ENCODE measurements at places on chromosomes 6 and 20. TPM values are rescaled to one million over a fixed set of nuclear protein-coding genes. Genes with fewer than 3 reads are reported as not detected.
A peak's percentile ranks its signal among the peaks of the same experiment; 100 is the strongest.

GRCh38 chr20:58056921-58057686 lies 171.3 kb downstream of the ANKRD60 start:
- DNase-seq: no peak

DNA sequence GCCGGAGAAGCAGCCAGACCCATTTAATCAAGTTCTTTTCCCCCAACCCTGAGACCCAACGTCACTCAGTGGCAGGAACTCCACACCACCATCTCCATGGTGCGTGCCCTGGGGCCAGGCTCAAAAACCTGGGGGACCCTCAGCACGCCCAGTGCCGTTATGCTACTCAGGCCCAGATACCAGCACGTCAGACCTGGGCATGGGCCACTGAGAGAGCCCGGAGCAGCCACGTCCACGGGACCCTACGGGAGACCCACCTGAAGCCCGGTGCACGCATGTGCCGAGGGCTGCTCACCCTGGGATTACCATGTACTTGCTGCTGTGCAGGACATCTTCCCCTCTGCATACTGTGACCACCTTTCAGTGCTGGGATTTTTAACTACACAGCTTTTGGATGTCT lies 13.8 kb downstream of the SLC2A4RG start:
- no peak for DNase-seq

DNA sequence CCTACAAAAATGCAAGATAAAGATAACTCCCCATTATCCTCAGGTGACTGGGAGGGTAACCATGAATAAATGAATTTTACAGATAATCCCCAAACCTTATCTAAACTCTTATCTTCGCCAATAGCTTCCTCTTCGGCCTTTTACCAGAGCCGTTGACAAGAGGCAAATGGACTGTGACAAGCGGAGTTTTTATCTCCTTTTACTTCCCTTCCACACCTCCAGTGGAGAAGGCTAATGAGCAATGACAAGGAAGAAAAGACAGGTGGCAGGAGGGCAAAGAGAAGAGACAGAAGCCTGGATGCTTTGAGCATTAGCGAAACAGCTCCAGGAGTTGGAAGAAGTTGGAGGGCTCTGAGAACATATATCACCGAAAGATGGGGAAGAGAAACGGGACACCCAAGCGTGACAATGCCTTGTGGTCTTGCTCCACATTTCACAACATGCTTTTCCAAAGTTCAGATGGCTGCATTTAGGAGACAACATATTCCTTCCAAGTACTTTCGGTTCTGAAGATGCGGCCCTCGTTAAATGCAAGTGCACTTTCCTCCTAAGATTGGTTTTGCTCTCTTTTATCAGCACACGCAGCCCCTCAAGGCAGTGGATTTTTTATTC lies 69.2 kb downstream of the PRDM1 start:
- no peak for DNase-seq

- no peak for DNase-seq
These were observed 28.3 kb downstream of the GLP1R start for GRCh38 chr6:39076623-39077535.

GRCh38 chr6:169174516-169175359 lies 78.9 kb downstream of the THBS2 start:
- no peak for DNase-seq

GRCh38 chr20:57481281-57481711 lies 43.6 kb downstream of the CTCFL start:
- no peak for DNase-seq

DNA sequence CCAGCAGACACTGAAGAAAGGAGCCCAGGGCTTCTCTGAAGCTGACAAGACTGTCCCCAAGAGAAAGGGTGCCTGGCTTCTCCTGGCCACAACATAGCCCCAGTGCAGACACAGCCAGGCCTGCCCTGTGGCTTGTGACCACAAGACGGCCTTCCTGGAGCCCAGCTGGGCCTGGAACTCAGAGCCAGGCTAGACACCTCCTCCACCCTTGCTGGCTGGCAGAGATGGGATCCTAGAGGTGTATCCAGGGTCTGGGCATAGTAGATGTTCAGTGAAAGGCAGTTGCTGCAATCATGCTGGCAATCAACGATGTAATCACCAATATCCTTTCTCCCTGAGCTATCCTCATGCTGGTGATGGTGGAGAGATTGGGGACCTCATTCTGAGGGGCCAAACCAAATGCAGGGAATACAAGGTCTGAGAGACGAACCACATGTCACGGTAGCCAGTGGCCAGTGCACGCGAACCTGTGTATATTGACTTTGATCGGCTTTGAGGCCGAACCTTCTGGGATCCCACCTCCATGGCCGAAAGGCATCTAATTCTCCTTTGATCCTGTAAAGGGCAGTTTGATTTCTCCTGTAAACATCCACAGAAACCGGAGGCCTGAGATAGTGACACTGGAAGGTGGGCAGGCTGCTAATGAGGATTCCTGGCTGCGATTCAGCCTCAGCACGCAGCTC lies 115.2 kb downstream of the PSMB1 start:
- DNase-seq: no peak

GRCh38 chr6:163671355-163671754 lies 256.8 kb downstream of the QKI start:
- DNase-seq: no peak

DNA sequence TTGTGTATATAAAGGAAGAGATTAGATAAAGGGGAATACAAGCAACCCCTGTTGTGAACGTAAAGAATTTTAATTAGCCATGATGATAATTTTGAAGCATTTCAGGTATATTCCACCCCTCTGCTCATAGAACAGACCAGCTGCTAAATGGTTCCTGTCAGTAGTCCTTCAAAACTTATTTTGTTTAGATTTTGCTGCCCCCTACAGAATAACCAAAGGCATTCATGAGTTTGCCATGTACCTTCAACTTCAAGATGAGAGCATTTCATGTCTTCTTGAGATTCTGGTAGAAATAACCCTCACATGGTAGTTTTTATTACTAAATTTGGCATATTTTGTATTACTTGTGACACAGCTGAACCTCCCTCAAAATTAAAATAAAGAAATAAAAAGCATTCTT lies 1586.7 kb downstream of the HACE1 start:
- DNase-seq: peak; percentile 18

- no peak for DNase-seq
These were observed 24.0 kb upstream of the TBC1D22B start for GRCh38 chr6:37233541-37233940.

DNA sequence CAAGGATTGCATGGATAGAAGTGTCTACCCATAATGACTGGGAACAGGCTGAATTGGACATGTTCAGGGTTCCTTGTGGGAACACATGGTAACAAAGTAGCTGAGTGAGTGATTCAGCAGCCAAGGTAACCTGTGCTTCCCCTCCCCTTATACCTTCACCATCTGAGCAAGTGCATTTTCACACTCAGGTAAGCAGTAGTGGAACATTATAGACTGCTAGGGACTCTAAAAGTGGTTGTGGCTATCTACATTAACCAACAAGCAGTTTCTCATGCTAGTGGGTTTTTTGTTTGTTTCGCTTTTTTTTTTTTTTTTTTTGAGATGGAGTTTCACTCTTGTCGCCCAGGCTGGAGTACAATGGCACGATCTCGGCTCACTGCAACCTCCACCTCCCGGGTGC lies 41.4 kb downstream of the KIZ start:
- DNase-seq: no peak

- DNase-seq: no peak
These were observed 931.4 kb downstream of the QKI start for GRCh38 chr6:164345806-164346496.

- no peak for DNase-seq
These were observed at the start of gene GRIK2 for GRCh38 chr6:101393251-101393828. GRIK2 (plus strand) TSS chr6:101393708.

DNA sequence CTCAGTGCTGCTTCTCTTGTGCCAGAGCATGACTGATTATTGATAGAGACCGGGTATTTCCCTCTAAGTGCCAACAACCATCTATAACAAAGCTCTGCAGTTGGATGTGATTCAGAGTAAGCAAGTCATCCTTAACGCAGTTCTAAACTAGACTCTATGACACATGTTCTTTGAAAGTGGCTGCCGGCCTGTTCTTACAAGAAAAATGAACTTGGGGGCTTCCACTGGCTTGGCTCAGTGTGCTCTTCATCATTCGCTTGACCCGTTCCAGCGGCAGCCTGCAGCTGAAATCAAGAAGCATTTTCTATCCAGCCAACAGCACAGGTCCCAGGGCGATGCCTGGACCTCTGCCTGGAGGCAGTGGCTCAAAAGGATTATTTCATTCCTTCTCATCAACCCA lies 29.8 kb downstream of the GFOD1 start:
- no peak for DNase-seq

DNA sequence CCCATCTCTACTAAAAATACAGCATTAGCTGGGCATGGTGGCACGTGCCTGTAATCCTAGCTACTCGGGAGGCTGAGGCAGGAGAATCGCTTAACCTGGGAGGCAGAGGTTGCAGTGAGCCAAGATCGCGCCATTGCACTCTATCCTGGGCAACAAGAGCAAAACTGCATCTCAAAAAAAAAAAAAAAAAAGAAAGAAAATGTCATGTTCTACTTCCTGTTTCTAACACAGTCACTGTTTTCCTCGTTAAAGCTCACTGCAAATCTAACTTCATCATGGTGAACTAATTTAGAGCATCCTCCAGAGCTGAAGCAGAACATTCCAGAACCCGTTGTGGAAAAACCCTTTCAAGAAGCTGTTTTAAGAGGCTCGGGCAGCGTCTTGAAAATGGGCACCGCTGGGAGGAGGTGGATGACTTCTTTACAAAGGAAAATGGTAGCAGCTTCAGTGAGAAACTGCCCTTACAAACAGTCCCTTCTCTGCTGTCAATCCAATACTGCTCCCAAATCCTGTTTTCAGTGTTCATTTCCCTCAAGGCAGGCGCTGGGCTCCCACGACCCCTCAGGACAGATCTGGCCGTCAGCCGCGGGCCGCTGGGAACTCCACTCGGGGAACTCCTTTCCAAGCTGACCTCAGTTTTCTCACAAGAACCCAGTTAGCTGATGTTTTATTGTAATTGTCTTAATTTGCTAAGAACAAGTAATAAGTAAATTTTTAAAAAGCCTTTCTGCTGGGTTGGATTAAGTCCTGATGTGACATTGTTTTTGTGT lies 12.5 kb downstream of the CTSZ start:
- DNase-seq: no peak

Gene NMBR
- polyA plus RNA-seq: 0.09 TPM

Gene FAM184A
- polyA plus RNA-seq: 13.8 TPM

Gene SAPCD1
- 15.0 TPM for polyA plus RNA-seq

Gene ISM1
- 0.81 TPM for polyA plus RNA-seq

Gene NOX3
- not detected for polyA plus RNA-seq

Gene SPEF1
- polyA plus RNA-seq: 0.19 TPM

Gene SYTL3
- 2.5 TPM for polyA plus RNA-seq

All from large intestine (tissue), 12 donors.